ENCODE measurements at places on chromosomes 11 and 22.

DNA sequence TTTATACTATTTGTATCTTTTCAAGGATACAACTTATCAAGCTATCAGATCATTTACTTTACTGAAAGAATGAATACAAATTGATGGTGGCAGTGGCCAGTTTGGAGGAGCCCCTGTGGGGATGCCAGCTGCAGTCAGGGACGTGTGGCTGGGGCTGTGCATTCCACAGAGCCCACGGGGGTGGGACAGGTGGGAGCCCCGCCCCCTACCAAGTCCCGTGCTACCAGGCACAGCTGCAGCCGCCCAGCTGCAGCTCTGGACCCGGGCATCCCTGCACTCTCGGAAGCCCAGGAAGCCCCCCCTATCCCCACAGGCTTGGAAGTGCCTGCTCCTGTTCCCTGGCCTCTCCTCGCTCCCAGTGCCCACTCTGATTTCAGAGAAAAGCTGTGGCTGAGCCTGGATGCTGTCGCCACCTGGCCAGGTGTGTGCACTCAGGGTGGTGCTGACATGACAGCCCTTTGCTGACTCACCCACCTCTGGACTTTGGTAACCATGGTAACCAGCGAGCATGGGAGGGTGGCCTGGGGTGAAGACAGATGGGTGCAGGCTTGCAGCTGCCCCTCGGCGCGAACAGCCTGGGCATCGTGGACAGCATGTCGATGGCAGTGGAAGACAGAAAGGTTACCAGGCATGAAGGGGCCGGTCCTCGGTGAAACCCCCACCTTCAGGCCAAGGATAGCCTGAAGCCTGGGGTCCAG lies 138.1 kb downstream of the SBF2 start:
- DNase-seq = no peak

DNA sequence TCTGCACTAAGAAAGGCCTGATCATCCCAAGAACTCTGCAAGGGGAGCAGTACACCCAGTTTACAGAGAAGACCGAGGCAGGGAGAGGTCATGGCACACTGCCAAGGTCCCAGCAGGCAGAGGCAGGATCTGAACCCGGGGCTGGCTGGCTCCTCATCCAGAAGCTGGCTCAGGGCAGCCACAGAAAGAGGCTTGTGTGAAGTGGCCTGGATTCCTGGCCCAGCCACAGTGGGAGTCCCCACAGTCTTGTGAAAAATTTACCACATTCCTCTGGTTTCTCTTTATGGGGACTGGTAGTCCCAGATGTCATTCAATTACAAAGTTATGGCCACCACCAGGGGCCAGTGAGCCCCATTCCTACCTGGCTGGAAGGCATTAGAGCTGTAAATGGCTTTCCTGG lies 440.5 kb downstream of the MIAT start:
- peak; percentile 83 for DNase-seq

DNA sequence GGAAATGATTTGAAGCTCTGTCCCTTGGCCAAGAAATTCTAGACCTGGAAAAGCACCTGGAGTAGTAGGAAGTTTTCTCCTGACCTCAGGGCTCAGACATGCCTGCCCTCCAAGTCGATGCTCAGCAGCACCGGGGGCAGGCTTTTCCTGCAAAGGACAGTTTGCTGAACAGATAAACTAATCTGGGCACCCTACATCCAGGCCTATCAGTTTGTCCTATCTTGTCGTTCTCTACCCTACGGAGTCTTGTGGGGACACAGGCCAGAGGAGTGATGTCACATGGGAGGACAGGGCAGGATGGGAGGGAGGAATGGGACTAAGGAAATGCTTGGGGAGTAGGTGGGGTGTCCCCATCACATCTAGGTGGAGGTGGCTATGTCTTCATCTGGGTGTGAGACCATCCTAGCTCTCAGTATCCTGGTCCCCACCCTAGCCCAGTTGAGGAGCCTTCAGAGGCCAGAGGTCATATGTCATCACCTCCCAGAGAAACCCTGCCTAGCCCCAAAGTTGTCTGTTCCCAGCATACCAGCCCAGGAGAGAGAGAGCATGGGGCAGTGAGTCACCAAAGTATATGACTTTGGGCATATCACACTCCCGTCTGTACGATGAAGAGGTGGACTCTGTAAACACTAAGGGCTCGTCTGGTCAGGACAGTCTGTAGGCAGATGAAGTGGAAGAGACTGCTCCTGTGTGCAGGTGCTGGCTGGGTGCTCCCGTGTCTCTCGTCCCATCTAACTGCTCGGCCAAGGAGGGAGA lies 18.1 kb upstream of the FCHSD2 start:
- no peak for DNase-seq

- no peak for DNase-seq
Measured at GRCh38 chr11:6648501-6648900, 7.1 kb downstream of the DCHS1 start.

DNA sequence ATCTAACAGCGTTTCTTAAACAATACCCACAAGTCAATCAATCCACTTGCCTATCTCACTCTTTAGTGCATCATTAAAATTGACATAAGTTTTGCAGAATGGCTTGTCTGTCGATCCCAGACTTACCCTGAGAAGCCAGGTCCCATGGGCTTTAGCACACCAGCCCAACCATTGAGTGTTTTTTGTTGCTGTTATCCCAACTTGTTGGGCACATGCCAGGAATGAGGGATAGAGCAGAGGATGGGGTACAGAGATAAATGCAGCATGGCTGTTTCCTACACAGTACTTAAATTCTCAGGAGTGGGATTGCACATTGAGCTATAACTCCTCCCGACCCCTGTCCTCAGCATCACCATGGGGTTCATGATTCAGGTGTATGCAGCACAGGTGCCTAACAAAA lies 64.2 kb upstream of the RASSF10 start:
- DNase-seq = no peak

DNA sequence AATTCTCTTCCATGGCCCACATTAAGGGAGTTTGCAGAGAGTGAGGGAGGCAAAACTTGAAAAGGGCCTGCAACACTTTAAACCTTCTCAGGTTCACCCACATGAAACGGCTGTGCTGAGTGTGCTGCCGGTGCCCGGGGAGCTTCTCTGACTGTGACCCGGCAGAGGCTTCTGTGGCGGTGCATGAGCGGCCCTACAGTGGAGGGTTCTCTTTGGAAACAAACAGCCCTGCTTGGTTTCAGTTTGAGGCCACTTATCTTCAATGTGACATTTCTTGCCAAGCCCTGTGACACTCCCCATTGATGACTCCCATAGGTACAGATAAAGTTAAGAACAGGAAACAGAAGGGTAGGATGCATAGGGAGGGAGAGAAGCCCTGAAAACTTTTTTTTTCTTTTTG lies 31.8 kb downstream of the FAM118A start:
- no peak for DNase-seq

DNA sequence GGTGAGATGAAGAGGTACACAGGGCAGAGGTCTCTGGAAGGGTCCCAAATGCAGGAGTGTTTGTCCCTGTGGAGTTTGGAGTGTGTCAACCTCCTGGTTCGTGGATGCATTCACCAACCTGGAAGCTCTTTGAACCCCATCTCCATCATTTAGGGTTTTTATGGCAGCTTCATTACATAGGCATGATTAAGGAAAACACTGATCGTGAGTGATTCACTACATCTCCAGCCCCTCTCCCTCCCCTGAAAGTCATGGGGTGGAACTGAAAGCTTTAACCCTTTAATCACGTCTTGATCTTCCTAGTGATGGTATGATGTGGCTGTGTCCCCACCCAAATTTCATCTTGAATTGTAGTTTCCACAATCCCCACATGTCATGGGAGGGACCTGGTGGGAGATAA lies 19.8 kb upstream of the INCENP start:
- no peak for DNase-seq

DNA sequence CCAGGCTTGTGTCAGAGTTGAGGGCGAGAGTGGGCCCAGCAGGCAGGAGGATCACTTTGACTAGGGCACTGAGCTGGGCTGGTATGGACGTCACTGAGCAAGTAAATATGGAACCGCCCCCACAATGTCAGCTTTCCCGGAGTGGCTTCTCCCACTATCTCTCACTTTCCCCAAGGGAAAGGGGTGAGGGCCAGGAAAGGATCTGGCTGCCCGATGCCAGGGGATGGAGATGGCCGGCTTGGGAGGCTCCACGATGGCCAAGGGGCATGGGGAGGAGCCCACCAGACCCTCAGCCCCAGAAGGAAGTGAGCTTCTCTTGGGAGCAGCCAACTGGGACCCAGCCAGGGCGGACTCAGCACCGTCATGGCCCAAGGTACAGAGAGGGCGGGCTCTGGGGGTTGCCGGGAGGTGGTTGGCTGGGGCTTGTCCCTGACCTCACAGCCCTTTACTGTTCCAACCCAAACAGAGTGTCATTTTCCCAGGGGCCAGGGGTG lies 8.7 kb downstream of the PRDM11 start:
- DNase-seq = no peak

DNA sequence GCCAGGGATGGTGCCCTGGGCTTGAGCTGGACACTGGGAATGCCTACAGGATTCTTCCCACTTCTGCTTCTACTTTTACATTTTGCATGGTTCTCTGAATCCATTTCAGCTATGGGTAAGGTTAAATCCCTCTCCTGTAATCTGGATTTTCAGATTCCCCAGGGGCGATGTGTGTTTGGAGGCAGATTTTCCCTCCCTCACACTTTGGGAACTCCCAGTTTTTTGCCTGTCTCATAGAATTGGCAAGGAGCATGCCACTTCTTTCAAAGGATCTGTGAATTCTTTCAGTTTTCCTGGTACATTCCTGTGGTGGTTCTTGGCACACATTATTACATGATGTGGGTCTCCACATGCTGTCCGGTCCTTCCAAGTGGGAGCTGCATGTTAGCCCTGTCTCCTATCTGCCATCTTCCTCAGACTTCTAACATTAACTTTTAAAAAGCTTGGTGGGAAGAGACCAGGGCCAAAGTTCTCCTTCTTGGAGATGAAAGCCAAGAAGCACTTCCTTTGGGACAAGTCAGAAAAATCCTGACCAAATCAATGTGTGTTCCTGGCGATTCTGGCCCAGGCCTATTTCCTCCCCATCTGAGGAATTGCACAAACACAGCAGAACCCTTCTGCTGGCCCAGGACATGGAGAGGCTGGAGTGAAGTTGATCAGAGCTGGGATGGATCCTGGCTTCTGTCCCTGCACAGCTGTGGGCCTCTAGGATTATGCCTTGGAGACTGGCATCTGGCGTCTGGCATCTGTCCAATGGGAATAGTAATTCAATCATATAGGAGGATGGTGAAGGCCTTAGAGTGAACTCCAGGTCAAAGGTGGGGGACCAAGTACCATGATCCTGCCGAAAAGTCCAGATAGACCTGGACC lies 5.4 kb upstream of the APOL2 start:
- peak; percentile 85 for DNase-seq

- no peak for DNase-seq
Measured at GRCh38 chr11:125253795-125254525, 89.4 kb downstream of the PKNOX2 start.

GRCh38 chr11:46363455-46364005 lies 16.3 kb downstream of the DGKZ start:
- peak; percentile 79 for DNase-seq

GRCh38 chr11:72617080-72617762 lies 57.0 kb downstream of the PDE2A start:
- peak; percentile 27 for DNase-seq

GRCh38 chr22:36816636-36817524 lies at the start of gene PVALB:
TSS of gene PVALB (minus strand) at chr22:36817035. CDS start at chr22:36817005, 30 bp downstream.
- peak; percentile 58 for DNase-seq

- no peak for DNase-seq
Measured at GRCh38 chr11:35088676-35089075, 50.3 kb upstream of the CD44 start.

DNA sequence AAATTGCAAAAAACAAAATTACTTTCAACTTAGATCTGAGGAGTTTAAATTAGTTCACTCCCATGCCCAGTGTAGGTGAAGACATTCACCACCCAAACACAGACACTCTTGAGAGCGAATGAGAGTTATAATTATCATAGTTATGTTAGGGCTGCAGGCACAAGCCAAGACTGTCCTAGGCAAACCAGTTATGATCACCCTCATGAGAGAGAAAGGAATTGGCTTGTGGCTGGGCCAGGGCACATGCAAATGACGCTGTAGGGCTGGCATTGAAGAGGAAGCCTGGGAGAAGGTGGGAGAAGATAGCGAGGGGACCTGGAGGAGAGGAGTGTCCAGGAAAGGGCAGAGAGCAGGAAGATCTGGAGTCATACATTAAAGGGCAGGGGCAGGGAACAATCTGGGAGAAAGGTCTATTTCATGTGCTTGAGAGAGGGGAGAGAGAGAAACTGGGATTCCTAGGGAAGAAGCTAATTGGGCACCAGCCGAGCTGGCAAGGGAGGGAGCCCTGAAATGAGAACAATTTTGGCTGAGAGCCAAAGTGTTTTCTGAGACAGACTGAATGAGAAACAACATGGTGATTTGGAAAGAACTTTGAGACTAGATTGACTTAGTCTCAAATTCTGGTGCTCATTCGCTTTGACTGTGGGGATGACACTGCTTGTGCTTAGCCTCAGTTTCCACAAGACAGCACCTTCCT lies 279.9 kb downstream of the KIRREL3 start:
- DNase-seq = peak; percentile 80

GRCh38 chr11:10605941-10606381 lies 37.5 kb upstream of the LYVE1 start:
- DNase-seq = peak; percentile 56

- peak; percentile 88 for DNase-seq
Measured at GRCh38 chr11:3037040-3037944, 19.9 kb downstream of the CARS1 start.

DNA sequence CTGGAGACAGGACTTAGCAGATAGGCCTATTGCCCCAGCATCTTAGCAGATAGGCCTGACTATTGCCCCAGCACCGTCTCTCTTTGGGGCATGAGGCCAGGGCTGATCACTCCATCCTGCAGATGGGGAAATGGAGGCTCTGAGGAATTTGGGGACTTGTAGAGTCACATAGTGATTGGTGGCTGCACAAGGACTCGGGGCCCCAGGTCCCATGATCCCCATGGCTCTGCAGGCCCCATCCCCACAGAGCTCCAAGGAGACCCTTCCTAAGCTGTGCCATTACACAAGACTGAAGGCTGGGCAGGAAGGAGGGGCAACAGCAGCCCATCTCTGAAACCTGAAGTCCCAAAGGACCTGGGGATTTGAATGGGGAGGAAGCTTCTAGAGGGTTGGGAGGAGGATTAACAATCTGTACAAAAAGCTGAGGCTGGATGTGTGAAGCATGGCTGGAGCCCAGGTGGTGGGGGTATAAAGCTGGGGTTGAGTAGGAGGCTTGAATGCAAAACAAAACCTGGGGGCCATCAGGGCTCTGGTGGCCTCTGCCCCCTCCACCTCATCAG lies 1.6 kb downstream of the ARAP1 start:
- DNase-seq = no peak
